Cardiac muscle cell (in vitro differentiated cells and primary cell): ENCODE measurements at places on chromosomes 13 and 19. TPM values are rescaled to one million over a fixed set of nuclear protein-coding genes. Genes with fewer than 3 reads are reported as not detected.

- no peak for DNase-seq
Observed at GRCh38 chr13:38566519-38566918, 120.4 kb upstream of the FREM2 start.

The PRR22 gene
- total RNA-seq = 3.6 and 4.9 TPM in 2 replicates

GRCh38 chr19:40974633-40975037 is 16.4 kb upstream of the CYP2B6 start:
- peak; percentile 78 for DNase-seq

GRCh38 chr13:73063166-73063565 is 4.4 kb downstream of the KLF5 start:
- no peak for DNase-seq

DNA sequence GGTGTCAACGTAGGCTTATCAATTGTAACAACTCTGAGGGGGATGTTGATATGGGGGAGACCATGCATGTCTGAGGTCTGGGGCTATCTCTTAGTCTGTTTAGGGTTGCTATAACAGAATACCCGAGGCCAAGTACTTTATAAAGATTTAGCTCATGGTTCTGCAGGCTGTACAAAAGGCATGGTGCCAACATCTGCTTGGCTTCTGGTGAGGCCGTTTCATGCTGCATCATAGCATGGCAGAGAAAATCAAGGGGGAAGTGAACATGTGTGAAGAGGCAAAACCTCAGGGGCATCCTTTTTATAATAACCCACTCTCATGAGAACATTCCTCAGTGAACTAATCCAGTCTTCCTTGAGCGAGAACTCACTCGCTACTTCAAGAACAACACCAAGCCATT is 353.8 kb downstream of the ENOX1 start:
- DNase-seq = no peak

DNA sequence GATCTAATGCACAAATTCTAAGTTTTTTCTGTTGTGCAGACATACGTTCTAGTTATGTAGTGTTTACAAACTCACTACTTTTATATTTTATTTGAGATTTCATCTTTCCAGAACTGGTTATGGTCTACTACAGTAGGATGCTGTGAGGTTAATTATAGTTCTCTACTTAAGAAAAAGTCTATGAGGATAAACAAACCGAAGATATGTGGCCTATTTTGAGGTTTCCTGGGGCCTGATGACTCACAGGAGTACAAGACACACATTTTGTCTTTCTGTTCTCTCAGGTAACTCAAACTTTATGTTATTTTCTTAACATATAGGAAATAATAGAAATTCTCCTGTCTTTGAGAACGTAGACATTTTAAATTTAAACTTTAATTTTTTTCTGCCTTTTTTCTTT is 45.1 kb downstream of the PCDH20 start:
- DNase-seq = no peak

GRCh38 chr13:104586051-104586746 is 1520.0 kb upstream of the SLC10A2 start:
- no peak for DNase-seq

- no peak for DNase-seq
Observed at GRCh38 chr19:11191273-11191755, 6.0 kb downstream of the KANK2 start.
